BJ (cell line): ENCODE measurements at places on chromosomes 11 and 22.

DNA sequence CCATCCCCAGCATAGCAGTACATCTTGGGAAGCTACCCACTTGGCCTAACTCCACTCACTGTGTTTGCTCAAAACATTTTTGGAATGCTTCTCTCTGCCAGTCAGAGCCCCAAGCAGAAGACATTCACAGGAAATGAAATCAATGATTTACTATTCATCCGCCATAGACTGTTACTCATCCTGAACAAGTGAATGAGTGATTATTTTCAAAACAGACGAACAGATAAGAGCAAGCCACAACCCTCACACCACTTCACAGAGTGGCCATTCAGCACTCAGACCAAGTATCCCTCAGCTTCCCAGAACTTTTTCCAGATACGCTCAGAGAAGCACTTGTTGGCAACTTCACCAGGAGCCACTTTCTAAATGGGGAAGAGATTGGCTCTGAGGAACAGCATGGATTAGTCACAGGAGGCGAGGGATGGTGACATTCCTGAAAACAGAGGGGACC, 13.0 kb upstream of the UBASH3B start:
- DNase-seq, result peak; percentile 74

- DNase-seq, result no peak
Observed at GRCh38 chr22:45211435-45211834, 29.3 kb downstream of the KIAA0930 start.

DNA sequence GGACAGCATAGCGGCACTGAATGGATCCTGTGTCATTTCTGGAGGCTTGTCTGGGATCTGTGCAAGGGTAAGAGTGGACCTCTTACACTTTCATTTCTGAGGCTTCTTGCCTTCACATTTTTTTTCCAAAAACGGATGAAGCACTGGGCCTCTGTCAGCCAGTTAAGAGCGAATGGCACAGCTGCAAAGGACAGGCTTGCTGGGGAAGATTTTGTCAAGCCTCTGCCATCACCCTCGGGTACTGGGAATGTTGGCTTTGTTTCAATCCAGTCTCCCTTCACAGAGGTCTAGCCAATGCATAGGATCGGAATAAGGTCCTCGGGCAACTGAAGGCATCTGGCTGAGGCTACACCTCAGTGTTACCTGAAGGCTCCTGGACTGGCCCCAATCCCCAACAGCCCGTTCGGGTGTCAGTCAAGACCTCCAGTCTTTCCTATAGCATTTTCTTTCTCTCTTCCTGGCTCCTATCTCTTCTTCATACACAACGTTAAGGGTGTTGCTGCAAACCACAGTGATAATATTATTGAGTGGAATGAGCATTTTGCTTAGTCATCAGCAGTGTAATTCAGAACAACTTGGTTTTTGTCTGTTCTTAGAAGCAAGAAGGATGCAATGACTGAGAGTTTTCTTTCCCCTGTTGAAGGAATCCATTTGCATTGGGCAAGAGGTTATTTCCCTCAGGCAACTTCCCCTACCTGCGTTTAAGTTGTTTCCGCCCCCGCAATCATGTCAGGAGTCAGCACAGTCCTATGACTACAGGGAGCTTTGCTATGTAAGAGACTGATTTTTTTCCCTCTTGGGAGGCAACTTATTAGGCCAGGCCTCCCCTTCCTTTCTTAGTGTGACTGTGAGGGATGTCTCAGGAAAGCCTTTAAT, 22.8 kb downstream of the NPAT start:
- DNase-seq, result peak; percentile 9

DNA sequence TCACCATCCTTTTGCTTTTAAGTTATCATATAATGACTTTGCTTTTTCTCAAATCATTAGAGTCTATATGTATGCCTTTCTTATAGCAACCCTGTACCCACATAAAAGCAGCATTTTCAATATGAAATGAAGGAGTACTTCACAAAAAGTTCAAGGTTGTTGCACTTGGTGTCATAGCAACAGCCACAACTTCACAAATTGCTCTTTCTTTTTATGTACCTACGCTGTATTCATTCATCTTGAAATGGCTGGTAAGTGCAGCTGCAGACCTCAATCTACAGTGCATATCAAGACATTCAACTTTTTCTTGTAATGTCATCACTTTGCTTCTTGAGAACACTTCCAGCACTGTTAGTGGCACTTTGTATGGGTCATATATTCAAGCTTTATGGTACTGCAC, 18.6 kb downstream of the CWC15 start:
- no peak for DNase-seq
